T-helper 17 cell (primary cell): ENCODE measurements at places on chromosomes 11 and 22. TPM values are rescaled to one million over a fixed set of nuclear protein-coding genes. Genes with fewer than 3 reads are reported as not detected.
A peak's percentile ranks its signal among the peaks of the same experiment; 100 is the strongest.

Gene AIFM3
- total RNA-seq: 1.2 TPM

DNA sequence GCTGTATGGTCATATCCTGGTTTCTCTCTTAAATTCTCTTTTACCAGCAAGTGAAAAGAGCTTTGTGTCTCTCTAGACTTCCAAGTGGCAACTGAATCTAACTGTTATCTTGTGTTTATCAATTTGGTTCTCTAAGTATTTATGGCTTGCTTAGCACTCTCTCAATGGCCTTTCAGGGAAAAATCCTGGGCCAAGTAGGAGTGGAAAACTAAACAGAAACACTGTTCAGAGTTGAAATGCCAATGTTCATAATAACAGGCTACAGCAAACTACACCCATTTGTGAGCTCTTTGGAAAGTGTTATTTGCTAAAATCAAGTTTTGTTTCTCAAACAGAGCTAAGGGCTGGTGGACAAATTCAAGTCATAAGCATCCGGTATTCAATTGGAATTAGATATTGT is 10.1 kb downstream of the MMP12 start:
- no peak overlapping the region for H3K4me3 ChIP-seq
- DNase-seq: no peak
- H3K27me3 ChIP-seq: peaks cover 19% of the 10 kb centered on the region
- no peaks in the 10 kb centered on the region for H3K36me3 ChIP-seq

- peaks cover 4% of the 10 kb centered on the region for H3K36me3 ChIP-seq
- peaks cover 11% of the 10 kb centered on the region for H3K27me3 ChIP-seq
- H3K27ac ChIP-seq: peak overlapping the region; percentile 82
- peak overlapping the region; percentile 73 for H3K4me3 ChIP-seq
- H3K4me1 ChIP-seq: peaks cover 39% of the 10 kb centered on the region
Measured at GRCh38 chr11:61833926-61834277, 5.8 kb downstream of the FADS2 start.

- H3K27ac ChIP-seq: no peak overlapping the region
- peaks cover 7% of the 10 kb centered on the region for H3K27me3 ChIP-seq
- H3K36me3 ChIP-seq: peaks cover 2% of the 10 kb centered on the region
- peak; percentile 49 for DNase-seq
Measured at GRCh38 chr22:25048659-25049647, 96.4 kb downstream of the KIAA1671 start.

Gene CARD10
- total RNA-seq: 0.12 TPM

GRCh38 chr11:131334601-131335000 is 35.8 kb upstream of the NTM start:
- no peak for DNase-seq
- H3K4me3 ChIP-seq: no peak overlapping the region
- no peaks in the 10 kb centered on the region for H3K27me3 ChIP-seq
- H3K27ac ChIP-seq: no peak overlapping the region
- H3K4me1 ChIP-seq: no peaks in the 10 kb centered on the region
- H3K36me3 ChIP-seq: no peaks in the 10 kb centered on the region

DNA sequence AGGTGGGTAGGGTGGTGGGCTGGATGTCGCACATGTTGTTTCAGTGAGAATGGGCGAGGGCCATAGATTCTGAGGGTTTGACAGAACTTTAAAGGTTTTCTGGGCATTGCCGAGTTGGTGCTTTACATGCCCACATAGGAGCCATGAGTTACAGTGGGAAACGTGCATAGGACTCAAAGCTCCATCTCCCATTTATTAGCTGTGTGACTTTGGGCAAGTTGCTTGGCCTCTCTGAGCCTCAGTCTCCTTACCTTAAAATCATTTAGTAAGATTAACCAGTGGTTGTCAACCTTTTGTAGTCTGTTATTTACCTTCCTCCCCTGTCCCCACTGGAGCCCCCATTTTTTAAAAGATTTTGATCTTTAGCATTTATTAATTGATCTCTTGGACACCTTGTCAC is 67.4 kb downstream of the SYT13 start:
- H3K4me3 ChIP-seq: no peak overlapping the region
- H3K27me3 ChIP-seq: no peaks in the 10 kb centered on the region
- H3K27ac ChIP-seq: no peak overlapping the region
- no peaks in the 10 kb centered on the region for H3K36me3 ChIP-seq
- no peak for DNase-seq

DNA sequence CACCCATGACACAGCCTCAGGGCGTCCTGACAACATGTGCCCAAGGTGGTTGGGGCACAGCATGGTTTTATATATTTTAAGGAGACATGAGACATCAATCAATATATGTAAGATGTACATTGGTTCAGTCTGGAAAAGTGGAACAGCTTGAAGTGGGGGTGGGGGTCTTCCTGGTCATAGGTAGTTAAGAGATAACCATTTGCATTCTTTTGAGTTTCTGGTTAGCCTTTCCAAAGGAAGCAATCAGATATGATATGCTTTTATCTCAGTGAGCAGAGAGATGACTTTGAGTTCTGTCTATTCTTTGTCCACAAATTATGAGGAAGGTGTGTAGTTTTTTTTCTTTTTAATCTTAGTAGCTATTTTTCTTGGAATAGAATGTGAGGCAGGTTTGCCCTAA is 10.1 kb upstream of the ANAPC15 start:
- no peak for DNase-seq
- no peaks in the 10 kb centered on the region for H3K4me1 ChIP-seq
- H3K36me3 ChIP-seq: no peaks in the 10 kb centered on the region
- H3K27ac ChIP-seq: no peak overlapping the region

DNA sequence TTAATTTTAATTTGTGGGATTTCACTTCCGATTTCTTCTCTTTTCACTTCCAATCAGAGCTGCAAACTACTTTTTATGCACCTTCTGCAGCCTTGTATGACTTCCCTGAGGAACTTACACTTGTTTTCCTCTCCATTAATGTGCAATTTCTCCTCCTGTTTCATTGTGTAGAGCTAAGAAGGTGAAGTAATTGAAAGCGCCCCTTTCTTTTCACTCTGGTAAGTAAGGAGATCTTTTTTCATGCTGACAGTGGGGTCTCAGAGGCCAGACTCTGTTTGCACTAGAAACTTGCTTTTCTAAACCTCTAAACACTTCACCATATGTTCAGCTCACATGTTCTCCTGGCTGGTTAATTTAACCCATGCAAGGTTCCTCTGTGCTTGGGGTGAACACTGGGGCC is 117.0 kb downstream of the FANCF start:
- DNase-seq: no peak
- no peaks in the 10 kb centered on the region for H3K36me3 ChIP-seq
- peaks cover 2% of the 10 kb centered on the region for H3K4me1 ChIP-seq
- H3K27me3 ChIP-seq: peaks cover 39% of the 10 kb centered on the region

GRCh38 chr22:43148581-43148980 is 2.8 kb upstream of the TSPO start:
- peaks cover 12% of the 10 kb centered on the region for H3K4me1 ChIP-seq
- no peak overlapping the region for H3K4me3 ChIP-seq
- no peak for DNase-seq
- H3K27me3 ChIP-seq: no peaks in the 10 kb centered on the region

- H3K27me3 ChIP-seq: peaks cover 21% of the 10 kb centered on the region
- H3K4me1 ChIP-seq: no peaks in the 10 kb centered on the region
- H3K4me3 ChIP-seq: no peak overlapping the region
- H3K27ac ChIP-seq: no peak overlapping the region
- no peak for DNase-seq
- no peaks in the 10 kb centered on the region for H3K36me3 ChIP-seq
Measured at GRCh38 chr22:41563051-41563711, 2.4 kb downstream of the CSDC2 start.

- no peaks in the 10 kb centered on the region for H3K36me3 ChIP-seq
- no peaks in the 10 kb centered on the region for H3K27me3 ChIP-seq
- DNase-seq: no peak
- no peak overlapping the region for H3K27ac ChIP-seq
Measured at GRCh38 chr22:44172370-44173108, 8.2 kb upstream of the PARVG start.

DNA sequence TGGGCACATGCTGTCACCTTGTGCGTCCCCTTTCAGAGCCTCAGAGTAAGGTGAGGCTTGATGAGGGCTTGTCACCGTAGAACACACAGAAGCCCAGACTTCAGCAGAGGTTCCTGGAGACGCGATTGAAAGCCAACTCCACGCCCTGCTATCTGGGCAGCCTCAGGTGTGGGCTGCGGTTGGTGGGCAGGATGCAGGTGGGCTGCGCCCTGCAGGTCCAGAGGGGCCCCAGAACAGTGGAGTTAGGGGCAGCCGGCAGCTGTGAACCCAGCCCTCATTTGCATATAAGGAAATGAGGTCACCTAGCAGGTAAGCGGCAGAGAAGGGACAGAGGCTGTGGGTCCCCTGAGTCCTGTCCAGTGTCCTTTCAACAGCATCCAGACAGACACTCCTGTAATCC is 15.4 kb downstream of the PHLDA2 start:
- H3K4me3 ChIP-seq: no peak overlapping the region
- H3K4me1 ChIP-seq: peaks cover 11% of the 10 kb centered on the region

Gene NXPE4
- not detected for total RNA-seq

DNA sequence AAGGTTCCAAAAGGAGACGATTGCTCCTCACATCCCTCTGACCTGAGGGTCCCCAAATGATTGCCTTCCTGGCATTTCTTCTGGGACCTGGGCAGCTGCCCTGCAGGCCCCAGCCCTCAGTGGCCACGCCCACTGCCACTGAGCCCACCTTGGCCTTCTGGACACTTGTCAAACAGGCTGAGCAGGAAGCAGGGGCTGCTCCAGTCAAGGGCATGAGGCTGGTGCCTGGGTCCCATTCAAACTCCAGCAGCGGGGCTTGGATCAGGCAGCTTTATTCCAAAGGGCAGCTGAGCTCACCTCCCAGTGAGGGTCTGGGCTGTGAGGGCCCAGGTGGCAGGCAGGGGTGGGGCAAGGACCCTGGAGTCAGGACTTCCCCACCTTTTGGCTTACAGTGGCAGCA is 13.6 kb downstream of the KCTD17 start:
- peaks cover 11% of the 10 kb centered on the region for H3K4me1 ChIP-seq
- H3K36me3 ChIP-seq: peaks cover 5% of the 10 kb centered on the region
- H3K27ac ChIP-seq: peak overlapping the region; percentile 59

Gene KCNJ1
- 0.22 TPM for total RNA-seq

Gene GAL3ST3
- not detected for total RNA-seq

- peaks cover 6% of the 10 kb centered on the region for H3K4me1 ChIP-seq
- peaks cover 43% of the 10 kb centered on the region for H3K27me3 ChIP-seq
- no peak overlapping the region for H3K27ac ChIP-seq
- H3K4me3 ChIP-seq: peak overlapping the region; percentile 53
- H3K36me3 ChIP-seq: peaks cover 5% of the 10 kb centered on the region
Measured at GRCh38 chr11:2136209-2136951, 2.8 kb downstream of the IGF2 start.

- peaks cover 9% of the 10 kb centered on the region for H3K4me1 ChIP-seq
- H3K4me3 ChIP-seq: no peak overlapping the region
- no peaks in the 10 kb centered on the region for H3K27me3 ChIP-seq
- peaks cover 10% of the 10 kb centered on the region for H3K36me3 ChIP-seq
Measured at GRCh38 chr22:30574997-30575671, 669 bp upstream of the GAL3ST1 start.

DNA sequence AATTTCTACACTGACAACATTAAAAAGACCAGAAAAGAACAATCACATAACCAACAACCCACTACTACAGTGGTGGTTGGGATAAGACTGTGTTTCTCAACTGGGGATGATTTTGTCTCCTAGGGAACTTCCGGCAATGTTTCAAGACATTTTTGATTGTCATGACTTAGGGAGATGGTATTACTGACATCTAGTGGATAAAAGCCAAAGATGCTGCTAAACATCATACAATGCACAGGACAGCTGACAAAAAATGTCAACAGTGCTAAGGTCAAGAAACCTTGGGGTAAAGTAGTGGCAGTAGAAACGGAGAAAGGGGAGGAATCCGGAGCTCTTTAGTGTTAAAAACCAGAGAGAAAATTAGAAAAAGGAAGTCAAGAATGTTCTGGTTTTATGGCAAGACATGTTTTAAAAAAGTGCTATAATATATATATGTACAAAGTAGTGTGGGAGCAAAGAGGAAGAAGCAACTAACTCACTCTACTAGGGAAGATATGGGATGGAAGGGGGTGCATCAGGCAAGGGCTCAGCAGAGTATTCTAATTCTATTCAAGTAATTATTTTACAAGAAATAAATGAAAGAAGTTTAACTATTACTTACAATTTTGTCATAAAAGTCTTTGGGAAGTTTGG is 37.2 kb downstream of the CKAP5 start:
- no peaks in the 10 kb centered on the region for H3K27me3 ChIP-seq
- peak overlapping the region; percentile 41 for H3K27ac ChIP-seq
- no peaks in the 10 kb centered on the region for H3K36me3 ChIP-seq

- H3K27me3 ChIP-seq: no peaks in the 10 kb centered on the region
- H3K4me1 ChIP-seq: peaks cover 8% of the 10 kb centered on the region
- H3K36me3 ChIP-seq: peaks cover 4% of the 10 kb centered on the region
- DNase-seq: no peak
- no peak overlapping the region for H3K27ac ChIP-seq
Measured at GRCh38 chr11:46976182-46976854, 39.8 kb downstream of the CSTPP1 start.

- peak overlapping the region; percentile 86 for H3K27ac ChIP-seq
- H3K4me1 ChIP-seq: peaks cover 35% of the 10 kb centered on the region
- no peaks in the 10 kb centered on the region for H3K27me3 ChIP-seq
- DNase-seq: no peak
Measured at GRCh38 chr11:61971248-61972111, 4.0 kb upstream of the FTH1 start.

DNA sequence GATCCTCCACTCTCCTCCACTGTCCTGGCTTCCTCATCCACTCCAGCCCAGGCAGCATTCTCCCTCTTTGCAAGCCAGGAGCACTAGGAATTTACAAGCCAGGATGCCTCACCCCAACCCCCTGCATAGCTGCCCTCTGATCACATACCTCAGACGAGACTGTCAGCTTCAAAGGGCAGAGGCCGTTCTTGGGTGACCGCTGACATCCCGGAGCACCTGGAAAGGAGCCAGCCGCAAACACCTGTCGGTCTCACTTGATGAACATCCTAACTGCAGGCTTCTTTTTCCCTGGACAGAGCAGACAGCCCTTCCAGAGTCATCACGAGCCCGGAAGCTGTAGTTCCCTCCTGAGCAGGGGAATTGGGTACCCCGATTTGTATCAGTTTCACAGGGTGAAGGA is 451.3 kb upstream of the B3GAT1 start:
- H3K27me3 ChIP-seq: peaks cover 31% of the 10 kb centered on the region
- H3K36me3 ChIP-seq: no peaks in the 10 kb centered on the region
- peaks cover 2% of the 10 kb centered on the region for H3K4me1 ChIP-seq
- H3K27ac ChIP-seq: no peak overlapping the region
- DNase-seq: no peak

Gene BLID
- total RNA-seq: not detected

GRCh38 chr11:106161775-106162634 is 84.5 kb downstream of the AASDHPPT start:
- H3K36me3 ChIP-seq: no peaks in the 10 kb centered on the region
- H3K27me3 ChIP-seq: peaks cover 2% of the 10 kb centered on the region
- H3K27ac ChIP-seq: no peak overlapping the region
- no peak for DNase-seq

DNA sequence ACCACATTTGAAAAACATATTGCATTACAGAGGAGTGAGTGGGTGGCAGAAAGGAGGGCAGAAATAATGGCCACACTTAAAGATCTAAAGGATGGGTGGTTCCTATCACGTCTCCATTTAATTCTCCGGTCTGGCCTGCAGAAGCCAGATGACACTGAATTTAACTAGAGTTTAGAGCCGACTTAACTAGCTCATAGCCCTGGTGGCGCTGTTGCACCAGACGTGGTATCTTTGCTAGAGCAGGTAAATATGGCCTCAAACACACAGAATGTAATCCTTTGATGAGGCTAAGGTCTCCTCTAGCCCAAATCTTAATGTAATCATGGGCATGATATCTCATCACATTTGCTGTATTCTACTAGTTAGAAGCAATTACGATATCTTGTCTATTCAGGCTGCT is 51.5 kb upstream of the GAL start:
- peaks cover 11% of the 10 kb centered on the region for H3K36me3 ChIP-seq
- no peak overlapping the region for H3K4me3 ChIP-seq
- peaks cover 10% of the 10 kb centered on the region for H3K4me1 ChIP-seq
- DNase-seq: peak; percentile 41

Gene LAYN
- total RNA-seq: not detected
